NCI-H1417 (cell line): ENCODE measurements at places on chromosomes 7 and 10.

DNA sequence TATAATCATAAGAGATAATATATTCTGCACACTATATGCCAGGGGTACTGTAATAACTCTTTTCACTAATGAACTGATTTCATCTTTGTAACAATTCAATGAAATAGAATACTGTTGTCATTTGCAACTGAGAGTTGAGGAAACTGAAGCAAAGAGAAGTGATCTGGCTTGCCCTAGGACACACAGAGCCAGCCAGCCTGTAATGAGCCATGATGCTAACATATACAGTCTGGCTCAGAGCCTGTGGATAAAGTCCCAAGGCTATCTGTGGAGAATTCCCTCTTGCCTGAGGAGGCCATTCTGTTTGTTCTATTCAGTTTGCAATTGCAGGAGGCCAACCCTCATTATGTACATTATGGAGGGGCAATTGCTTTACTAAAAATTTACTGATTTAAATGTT is 241.3 kb downstream of the CXCL12 start:
- DNase-seq, result no peak

GRCh38 chr10:27857616-27858015 is 112.0 kb upstream of the MKX start:
- DNase-seq, result peak; percentile 92

- no peak for DNase-seq
These were observed 772.1 kb downstream of the CCSER2 start for GRCh38 chr10:85100495-85100894.

DNA sequence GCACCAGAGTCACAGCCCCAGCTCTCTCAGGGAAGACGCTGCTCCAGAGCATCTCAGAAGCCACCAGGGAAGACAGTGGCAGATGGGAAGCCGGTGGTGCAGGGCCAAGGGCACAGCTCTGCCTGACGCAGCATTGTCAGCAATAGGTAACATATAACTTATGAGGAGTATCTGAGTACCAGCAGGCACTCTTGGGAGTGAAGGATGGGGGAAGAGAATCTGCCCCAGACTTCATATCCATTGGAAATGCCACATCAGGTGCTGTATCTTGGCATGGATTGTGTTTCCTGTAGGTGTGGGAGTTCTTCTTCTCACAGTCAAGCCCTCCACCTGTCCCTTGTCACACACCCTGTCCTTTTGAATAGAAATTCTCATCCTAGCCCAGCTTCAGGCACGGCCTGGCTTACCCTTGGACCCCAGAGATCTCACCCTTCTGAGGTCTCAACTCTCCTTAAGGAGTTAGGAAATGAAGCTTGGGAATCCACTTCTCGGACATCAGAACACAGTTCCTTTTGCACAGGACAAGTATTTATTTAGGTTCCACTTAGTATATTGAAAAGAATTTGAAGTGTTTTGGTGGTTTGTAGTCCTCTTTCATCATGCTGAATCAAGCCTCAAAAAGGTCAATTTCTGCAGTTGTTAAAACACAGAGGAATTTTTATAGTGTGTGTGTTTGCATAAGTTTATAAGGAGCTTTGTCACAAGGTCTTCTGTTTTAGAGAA is 9.9 kb downstream of the EPDR1 start:
- DNase-seq, result no peak

- DNase-seq, result no peak
These were observed 162.5 kb downstream of the LRMDA start for GRCh38 chr10:75593692-75594556.

DNA sequence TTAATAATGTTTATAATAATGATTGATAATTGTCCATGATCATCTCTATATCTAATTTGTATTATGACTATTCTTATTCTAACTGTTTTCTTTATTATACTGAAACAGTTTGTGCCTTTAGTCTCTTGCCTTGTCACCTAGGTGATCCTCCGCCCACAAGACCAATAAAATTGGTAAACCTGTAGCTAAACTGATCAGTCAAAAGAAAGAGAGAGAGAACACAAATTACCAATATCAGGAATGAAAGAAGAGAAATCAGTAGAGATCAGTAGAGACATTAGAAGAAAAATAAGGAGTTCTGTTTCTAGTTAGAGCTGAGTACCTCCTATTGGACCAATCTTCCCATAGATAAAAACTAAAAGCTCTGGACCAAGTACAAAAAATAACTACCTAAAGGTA is 6.1 kb upstream of the COA1 start:
- DNase-seq, result no peak

DNA sequence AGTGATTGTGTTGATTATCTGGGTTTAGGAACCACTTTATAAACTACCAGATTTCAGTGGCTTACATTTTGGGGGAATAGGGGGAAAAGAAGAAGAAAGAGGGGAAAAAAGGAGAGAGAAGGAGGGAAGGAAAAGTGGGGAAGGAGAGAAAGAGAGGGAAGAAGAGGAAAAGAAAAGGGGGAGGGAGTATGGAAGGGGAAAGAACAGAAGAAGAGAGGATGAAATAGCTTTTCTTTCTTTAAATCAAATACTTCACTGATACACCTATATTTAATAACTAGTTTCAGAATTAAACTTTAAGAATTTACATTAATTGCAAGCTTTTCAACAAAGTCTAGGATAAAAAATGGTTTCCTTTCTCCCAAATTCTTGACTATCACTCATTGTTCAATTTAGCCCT is 289.6 kb downstream of the SDHAF3 start:
- DNase-seq, result no peak
